ENCODE measurements at places on chromosomes 12 and 14.

- no peak for DNase-seq
These were observed 2.0 kb upstream of the CCDC63 start for GRCh38 chr12:110844551-110845338.

DNA sequence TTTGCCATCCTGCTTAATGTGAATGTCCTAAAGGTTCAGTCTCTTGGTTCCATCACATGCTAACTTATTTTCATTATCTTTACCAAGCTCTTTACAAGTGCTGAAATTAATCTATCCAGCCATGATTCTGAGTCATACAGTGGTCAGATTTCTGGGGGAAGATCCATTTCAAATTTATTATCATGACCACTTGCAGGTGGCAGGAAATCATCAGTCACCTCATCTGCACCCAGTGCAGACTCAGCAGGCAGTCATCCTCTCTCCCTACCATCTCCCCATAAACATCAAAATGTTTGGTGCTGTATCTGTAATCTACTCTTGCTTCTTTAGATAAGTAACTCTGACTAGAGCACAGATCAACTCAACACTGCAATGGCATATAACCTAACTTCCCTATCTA is 23.5 kb downstream of the ATG14 start:
- no peak for DNase-seq

DNA sequence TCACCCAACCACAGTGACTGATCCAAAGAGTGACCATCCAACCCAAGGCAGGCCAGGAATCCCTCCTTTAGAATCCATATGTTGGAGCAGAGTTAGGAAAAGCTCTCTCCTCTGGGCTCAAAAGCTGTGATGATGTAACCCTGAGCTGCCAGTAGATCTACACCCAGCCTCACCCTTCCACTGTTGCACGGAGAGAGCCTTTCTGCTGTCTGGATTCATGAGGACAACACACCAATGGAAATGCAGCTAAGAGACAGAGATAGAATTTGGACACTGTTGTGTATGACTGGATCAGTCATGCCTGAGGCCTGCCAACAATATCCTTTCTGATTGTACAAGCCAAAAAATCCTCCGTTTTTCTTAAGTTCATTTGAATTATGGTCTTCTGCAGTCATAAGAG is 4.4 kb upstream of the OR6J1 start:
- no peak for DNase-seq

- DNase-seq: no peak
These were observed 17.4 kb downstream of the P2RX4 start for GRCh38 chr12:121227294-121227693.

DNA sequence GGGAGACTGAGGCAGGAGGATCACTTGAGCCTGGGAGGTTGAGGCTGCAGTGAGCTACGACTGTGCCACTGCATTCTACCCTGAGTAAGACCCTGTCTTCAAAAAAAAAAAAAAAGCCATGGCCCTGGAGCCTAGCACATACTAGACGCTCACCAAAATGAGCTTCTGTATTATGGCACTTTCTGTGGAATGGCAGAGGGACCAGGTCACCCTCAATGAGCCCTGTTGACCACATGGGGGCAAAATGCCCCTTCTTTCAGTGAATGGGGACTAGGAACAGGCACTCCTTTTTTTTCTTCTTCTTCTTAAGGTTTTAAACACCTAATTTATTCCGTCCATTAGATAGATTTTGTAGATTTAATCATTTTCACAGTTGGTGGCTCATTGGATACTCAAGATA is 50.5 kb downstream of the FAM222A start:
- DNase-seq: no peak

GRCh38 chr14:61434311-61434710 is 112.9 kb downstream of the PRKCH start:
- DNase-seq: no peak

DNA sequence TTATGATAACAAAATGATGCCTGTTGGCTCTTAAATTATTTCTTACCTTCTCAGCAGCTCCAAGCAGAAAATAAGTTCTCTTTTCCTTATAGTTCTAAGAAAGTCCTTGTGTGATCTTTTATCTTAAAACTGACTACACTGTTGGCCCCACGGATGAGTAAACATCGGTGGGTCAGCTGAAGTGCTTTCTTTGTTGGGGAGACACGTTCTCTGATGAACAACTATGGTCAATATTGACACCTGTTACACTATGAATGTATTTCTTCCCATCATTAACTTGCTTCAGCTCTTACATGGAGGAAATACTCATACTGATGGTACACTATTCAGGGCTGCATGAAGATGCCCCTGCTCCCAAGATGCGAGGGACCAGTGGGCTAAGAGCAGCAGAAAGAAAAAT is 110.8 kb upstream of the EEA1 start:
- DNase-seq: no peak

DNA sequence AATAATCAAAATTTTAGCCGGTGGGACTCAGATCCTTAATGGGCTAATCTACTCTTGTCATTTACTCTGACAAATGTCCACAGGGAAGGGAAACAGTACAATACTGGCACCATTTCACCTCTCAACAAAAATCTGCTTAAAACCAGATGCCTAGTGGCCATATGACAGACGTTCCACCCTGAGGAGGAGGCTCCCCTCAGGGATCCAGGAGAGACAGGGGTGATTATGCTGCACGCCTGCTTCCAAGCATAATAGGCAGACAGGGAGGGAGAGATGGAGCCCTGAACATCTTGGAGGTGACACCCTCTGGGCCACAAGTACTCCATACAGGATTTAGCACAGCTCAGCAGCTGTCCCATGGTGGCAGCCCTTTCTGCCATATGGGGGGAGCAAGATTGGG is 24.8 kb upstream of the AKAP6 start:
- no peak for DNase-seq

DNA sequence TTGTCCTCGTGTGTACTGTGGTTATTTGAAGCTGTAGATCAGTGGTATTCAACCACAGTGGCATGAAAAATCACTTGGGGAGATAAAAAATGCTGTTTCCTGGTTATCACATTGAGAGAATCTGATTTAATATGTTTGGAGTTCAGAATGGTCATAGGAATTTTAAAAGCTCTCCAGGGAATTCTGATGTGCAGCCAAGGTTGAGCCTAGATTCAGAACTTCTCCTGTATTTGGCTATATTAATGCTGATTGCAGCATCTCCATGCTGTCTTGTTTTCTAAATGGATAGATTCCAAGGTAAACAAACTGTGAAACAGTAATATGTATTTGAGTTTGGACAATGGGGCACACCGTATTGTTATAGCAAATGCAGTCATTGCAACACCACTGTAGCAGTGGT is 982.2 kb upstream of the FBXO33 start:
- no peak for DNase-seq

- no peak for DNase-seq
These were observed 62.2 kb downstream of the RIN3 start for GRCh38 chr14:92575748-92576303.

DNA sequence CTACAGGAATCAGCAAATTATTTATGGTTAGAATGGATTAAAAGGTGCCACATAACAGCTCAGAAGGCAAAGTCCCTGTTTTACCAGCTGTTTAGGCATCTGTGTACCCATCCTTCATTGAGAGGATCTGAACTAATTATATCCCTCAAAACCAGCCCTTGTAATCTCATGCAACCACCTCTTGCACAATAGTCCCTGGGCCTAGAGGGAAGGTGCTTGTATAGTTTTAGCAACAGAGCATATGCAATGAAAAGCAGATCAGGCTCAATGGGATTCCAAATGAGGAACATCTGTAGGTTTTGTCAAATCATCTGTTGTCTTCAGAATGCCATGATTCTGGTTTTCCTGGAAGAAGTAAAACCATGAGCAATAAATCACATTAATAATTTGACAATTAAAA is 26.0 kb upstream of the GLIPR1L2 start:
- no peak for DNase-seq

GRCh38 chr12:52575256-52575655 is 1.6 kb upstream of the KRT74 start:
- DNase-seq: no peak

GRCh38 chr14:35814371-35815005 is 5.4 kb upstream of the RALGAPA1 start:
- peak; percentile 72 for DNase-seq

GRCh38 chr12:40691913-40692764 is at the start of gene CNTN1:
CNTN1 (plus strand) TSS chr12:40692439.
- DNase-seq: no peak

GRCh38 chr12:2535583-2536204 is 259.1 kb upstream of the FKBP4 start:
- DNase-seq: no peak

- no peak for DNase-seq
These were observed 32.5 kb downstream of the MMP17 start for GRCh38 chr12:131860472-131861260.

- DNase-seq: no peak
These were observed 6.0 kb downstream of the FOXG1 start for GRCh38 chr14:28772613-28773012.

GRCh38 chr12:44441155-44441554 is 435.0 kb downstream of the NELL2 start:
- DNase-seq: no peak

DNA sequence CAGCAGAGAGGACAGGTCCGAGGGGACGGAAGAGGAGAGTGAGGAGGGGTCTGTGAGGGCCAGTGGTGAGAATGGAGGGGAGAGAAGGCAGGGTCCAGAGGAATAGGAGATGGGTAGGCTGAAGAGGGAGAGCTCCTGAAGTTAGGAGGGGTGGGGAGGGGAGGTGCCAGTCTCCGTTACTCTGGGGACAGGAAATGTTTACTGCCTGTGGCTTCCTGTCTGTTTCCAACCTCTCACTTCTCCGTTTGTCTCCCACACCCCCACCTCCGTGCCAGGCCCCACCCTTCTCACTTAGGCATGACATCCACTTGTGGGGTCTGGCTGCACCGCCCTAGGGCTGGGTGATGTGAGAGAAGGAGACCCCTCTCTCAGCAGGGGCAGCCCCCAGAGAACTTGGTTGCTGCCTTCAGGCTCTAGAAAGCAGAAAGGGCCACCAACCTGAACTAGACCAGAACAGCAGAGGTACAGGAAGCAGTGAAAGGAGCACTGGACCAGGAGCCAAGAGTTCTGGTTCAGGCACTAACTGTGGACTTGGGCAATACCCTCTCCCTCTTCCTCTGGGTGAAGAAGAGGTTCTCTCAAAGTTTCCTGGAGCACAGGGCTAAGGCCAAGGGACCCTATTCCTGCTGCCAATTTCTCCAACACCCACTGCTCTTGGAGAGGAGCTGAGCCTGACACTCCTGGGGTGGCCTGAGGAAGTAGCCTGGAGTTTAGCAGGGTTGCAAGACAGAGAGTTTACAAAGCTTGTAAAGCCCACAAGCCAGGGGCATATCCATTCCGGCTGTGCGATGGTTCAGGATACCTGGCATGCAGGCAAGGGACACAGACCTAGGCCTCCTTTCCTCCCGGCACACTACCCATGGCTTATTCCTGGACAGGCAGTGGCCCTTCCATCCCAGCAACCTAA is 5.5 kb downstream of the ITGA5 start:
- DNase-seq: peak; percentile 56

- DNase-seq: no peak
These were observed 41.8 kb upstream of the PPP2R5C start for GRCh38 chr14:101719708-101720107.

- no peak for DNase-seq
These were observed 91.8 kb downstream of the PLXNC1 start for GRCh38 chr12:94240171-94240570.

DNA sequence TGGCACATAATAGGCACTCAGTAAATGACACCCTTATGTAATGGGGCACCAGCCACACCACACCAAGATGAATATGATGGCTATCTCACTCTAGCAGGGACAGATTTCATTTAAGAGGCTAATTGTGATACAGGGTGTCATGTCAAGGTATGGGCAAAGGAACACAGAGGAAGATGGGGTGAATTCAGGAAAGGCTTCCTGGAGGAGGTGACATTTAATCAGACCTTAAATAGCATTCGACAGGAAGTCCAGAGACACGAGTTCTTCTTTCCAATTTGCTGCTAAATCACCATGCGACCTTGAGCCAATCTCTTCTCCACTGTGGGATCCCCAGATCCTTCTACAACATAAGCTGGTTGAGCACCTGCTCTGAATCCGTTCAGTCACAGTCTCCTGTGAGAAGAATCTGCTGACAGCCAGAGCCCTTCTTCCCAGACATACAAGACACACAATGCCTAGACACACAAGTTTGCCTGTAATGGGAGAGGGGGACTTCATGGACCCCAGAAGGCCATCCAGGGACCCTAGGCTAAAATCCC is 1.5 kb upstream of the DTX1 start:
- DNase-seq: no peak

DNA sequence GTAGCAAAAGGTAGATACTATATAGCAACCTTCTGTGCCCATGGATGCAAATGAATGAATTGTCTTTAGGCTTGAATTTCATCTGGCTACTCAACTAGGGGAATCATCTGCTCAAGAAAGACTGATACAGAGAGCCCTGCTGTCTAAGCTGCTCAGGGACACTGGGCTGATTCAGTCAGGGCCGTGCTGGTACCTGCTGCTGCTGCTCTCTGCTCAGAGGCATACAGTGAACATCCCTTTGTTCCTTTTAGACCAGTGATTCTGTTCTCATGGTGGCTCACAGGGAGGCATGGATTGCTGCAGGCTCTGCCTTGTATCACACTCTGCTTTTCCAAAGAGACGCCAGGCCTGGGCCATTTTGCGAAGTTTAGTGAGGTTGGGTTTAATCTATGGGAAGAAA is 14.1 kb downstream of the EIF2B2 start:
- DNase-seq: no peak

DNA sequence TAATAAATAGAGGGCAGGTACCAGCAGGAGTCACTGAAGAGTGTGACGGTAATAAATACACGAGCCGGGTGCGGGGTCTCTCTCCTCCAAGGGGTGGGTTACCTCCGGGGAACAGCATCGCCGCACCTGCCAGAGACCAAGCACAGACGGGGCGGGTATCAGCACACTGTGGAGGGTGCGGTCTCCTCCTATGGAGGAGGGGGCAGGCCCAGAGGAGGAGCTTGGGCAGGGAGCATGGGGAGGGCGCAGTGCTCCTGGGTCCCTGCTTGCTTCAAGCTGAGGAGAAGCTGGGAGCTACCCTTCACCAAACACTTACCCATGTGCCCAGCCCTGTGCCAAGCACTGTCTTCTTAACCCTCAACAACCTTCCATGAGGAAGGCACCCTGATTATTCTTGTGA is 12.8 kb downstream of the PGF start:
- DNase-seq: no peak

DNA sequence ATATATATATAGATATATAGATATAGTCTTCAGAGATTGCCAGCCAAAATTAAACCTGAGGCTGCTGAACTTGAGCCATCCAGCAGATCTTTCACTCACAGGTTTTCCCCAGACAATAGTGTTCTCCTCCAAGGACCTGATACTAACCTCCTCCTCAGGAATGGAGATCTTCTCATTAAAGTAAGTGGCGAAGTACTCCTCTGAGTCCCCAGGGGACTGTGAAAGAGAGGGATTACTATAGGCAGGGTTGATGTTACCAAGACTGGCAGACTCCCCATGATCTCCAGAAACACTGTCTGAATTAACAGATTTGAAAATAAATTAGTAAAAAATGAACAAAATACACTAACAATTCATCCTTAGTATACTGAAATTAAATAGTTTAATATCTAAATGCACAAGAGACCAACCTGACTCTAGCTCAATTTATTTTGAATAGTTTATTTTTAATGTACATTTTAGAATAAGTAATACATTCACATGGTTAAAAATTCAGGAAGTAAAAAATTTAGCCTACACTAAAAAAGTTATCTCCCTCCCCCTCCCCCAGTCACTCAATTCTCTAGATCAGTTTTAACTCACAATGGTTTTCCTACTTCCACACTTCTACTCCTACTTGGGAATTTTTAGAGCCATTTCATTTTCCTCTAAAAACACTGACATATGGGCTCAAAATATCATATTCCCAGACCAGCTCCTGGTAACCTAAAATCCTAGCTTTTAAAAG is 17.7 kb downstream of the SLC11A2 start:
- DNase-seq: no peak
